ENCODE measurements at places on chromosomes 1 and 21.
A peak's percentile ranks its signal among the peaks of the same experiment; 100 is the strongest.

DNA sequence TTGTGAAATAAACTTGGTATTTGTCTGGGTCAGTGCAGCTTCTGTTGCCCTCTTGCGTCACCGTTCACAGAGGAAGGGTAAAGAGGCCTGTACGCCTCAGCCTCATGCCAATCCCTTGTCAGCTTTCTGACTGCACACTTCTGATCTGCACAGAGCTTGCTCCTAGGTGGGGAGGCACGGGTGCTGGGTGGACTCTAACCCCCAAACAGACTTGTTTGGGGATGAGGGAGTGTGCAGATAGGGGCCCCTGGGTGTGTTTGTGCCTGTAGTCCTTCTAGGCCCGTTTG lies 803 bp upstream of the B4GALT2 start:
- DNase-seq, result no peak

GRCh38 chr1:93961906-93962305 lies 52.7 kb upstream of the GCLM start:
- no peak for DNase-seq

GRCh38 chr21:26169061-26169610 lies 1.4 kb downstream of the APP start:
- peak; percentile 55 for DNase-seq

DNA sequence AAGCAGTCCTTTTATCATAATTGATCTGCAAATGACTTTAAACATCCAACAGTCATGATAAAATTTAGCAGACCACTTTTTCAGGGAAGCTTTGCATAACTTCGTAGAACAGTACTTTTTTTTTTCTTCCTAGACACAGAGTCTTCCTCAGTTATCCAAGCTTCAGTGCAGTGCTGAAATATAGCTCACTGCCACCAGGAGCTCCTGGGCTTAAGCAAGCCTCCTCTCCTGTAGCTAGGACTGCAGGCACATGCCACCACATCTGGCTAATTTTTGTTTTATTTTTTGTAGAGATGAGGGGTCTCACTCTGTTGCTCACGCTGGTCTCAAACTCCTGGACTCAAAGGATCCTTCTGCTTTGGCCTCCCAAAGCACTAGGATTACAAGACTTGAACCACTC lies 3.8 kb downstream of the F13B start:
- DNase-seq, result no peak

DNA sequence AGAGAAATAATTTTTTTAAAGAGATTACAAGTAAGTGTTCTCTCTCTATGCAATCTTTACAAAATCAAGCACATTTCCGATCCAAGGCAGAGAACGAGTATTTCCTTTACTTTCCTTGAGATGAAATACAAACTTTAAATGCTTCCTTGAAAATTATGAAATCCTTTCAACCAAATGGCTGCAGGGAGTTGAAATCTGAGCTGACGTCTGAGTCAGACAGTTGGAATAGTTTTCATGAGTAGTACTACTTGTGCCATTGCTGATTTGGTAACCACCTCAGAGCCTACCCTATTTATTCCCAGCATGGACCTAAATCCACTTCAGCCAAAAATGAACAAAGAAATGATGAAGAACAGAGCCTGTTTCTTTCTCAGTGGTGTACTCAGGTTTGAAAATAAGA lies 183.6 kb downstream of the GIPC2 start:
- DNase-seq, result peak; percentile 85

GRCh38 chr1:20732588-20733359 lies at the start of gene SH2D5:
TSS of gene SH2D5 (minus strand) at chr1:20732703. CDS start at chr1:20728044, 4,659 bp downstream.
- DNase-seq, result peak; percentile 76
